ENCODE measurements at places on chromosomes 11 and 22.

- no peak for DNase-seq
These were observed 57.4 kb downstream of the JAM3 start for GRCh38 chr11:134126217-134126822.

GRCh38 chr11:2655016-2655719 lies 44.6 kb downstream of the KCNQ1OT1 start:
- no peak for DNase-seq

DNA sequence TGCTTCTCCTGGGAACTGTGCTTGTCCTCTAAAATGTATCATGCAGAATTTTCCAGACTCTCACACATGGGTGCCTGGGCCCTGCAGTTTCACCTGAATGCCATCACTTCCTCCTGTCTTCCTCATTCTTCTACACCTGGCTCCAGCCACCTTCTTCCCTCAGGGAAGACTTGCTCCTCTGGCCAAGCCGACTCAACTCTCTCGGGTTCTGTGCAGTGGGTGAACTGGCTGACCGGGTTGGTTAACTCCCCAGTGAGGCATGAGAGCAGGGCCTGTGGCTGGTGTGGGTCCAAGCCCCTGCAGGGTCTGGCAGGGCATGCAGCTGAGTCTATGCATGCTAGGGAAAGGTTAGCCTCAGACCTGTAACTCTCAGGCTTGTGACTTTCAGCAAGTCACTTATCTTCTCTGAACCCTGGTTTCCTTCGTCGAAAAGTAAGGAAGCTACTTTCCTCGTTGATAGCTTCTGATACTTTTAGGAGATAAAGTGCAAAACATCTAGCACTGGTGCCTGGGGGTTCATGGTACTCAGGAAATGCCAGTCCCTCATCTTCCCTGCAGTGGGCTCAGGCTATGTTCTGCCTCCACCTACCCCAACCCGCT lies 11.9 kb downstream of the CD82 start:
- no peak for DNase-seq

DNA sequence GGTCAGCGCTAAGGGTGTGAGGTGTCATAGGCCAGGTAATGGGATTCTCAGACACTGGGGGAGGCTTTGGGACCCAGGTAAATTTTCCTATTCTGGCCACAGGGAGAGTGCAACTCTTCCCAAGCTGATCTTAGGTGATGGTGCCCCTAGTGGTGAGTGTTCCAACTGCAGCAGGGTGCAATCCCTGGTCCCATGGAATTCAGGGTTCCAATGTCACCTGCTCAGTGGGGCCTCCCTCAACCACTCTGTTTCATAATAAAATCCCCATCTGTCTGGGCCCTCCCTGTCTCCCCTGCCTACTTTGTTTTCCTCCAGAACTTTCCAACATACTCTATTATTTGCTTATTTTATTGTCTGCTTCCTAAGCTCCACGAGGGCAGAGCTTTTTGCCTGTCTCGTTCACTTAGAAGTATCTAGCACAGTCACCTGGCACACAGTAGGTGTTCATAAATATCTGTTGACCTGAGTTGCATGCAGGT lies 2.9 kb upstream of the SGSM1 start:
- DNase-seq = peak; percentile 53

DNA sequence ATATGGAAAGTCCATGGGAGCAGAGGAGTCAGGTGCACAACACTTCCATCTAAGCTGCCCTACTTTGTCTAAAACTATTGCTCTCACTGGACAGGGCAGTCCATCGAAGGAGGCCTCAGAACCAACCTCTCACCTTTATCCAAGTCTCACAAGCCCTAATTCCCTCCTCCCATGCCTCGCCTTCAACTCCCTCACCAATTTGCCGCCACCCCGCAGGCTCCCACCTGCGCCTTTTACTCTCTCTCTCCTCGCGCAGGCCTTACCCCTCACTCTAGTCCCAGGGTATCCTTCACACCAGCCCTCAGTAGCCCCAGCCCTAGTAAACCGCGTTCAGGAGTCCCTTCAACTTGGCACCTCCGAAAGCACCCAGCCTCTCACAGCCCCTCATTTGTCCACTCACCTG lies 451 bp downstream of the FHIP1B start:
- no peak for DNase-seq

All from CD8-positive, alpha-beta memory T cell (primary cell).